ENCODE measurements at places on chromosomes 5 and 9. TPM values are rescaled to one million over a fixed set of nuclear protein-coding genes. Genes with fewer than 3 reads are reported as not detected.

- no peaks in the 10 kb centered on the region for H3K36me3 ChIP-seq
- H3K4me1 ChIP-seq = no peaks in the 10 kb centered on the region
- H3K4me3 ChIP-seq = no peak overlapping the region
- DNase-seq = no peak
Observed at GRCh38 chr9:73347720-73348119, 196.1 kb downstream of the ANXA1 start.

- H3K36me3 ChIP-seq = no peaks in the 10 kb centered on the region
- H3K27me3 ChIP-seq = no peaks in the 10 kb centered on the region
- no peak for DNase-seq
- no peaks in the 10 kb centered on the region for H3K4me1 ChIP-seq
- no peak overlapping the region for H3K4me3 ChIP-seq
Observed at GRCh38 chr5:5558638-5559527, 136.4 kb downstream of the ICE1 start.

DNA sequence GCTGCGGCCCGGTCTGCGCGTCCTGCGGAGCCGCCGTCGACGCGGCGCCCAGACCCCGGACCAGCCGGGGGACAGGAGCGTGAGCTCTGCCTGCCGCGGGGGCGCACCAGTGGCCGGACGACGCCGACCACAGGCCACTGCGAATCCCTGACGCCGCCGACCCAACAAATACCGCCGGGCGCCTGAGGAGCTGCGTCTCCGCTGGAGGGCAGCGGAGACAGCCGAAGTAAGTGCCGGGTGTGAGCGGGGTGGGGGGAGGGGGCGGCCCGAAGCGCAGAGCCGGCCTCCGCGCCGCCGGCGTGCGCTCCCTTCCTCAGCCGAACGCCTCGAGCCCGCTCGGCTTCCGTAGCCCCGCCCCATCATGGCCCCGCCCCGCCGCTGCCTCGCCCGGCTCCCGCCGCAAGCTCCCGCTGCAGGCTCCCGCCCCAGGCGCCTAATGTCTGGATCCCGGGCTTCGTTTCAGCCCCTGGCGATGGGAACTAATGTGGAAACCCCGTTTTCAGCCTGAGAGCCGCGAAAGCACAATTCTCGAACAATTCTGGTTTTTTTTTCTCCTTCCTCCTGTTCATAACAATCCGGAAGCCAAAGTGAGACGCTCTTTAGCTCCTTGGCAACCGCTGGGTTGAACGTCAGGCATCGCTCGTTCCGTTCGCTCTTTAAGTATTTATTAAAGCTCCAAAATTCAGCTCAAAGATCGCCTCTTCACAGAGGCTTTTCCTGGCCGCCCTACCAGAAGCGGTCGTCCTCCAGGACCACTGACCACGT, at the start of gene RFK:
RFK (minus strand) TSS at position 232 of the 765 bp plus-strand sequence. CDS start 255 bp downstream, outside the sequence.
- H3K27ac ChIP-seq = peak within 1 kb of the TSS; percentile 96
- H3K27me3 ChIP-seq = no peaks in the 10 kb centered on the region
- H3K4me1 ChIP-seq = peaks cover 14% of the 10 kb centered on the region

- no peaks in the 10 kb centered on the region for H3K27me3 ChIP-seq
- peak overlapping the region; percentile 84 for H3K27ac ChIP-seq
- H3K4me3 ChIP-seq = no peak overlapping the region
- peaks cover 25% of the 10 kb centered on the region for H3K4me1 ChIP-seq
Observed at GRCh38 chr9:97405551-97405950, 6.3 kb upstream of the TDRD7 start.

DNA sequence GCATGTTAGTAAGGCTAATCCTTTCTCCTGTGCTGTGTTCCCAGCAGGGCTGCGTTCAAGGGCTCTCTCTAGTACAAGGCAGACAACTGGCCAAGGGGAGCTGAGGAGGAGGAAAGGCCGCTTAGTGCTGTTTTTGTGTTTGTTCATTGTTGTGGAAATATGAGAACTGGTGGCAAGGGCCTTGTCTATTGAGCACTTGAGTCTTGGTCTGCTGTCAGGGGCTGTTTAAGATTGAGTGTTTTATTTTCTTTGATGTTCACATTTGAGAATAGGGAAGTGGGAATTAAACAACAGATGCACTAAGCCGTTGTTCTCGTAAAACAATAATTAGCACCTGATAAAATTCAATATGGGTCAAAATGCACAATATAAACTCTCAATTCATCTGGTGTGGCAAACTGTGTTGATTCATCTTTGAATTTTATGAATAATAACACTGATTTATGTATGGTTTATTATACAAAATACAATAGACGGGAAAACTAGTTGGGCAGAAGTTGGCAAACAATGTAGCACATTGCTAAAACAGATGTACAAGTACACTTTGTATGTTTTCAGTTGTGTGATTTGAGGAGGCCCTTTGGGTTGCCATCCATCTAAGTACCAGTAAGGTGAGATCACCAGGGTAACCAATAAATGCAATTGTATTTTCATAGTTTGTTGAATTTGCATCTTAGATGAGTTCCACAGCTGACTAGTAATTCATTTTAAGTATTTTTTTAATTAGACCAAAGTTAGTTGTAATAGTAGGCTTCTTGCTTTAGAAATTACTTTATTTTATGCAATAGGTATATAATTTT, 97.6 kb upstream of the GRHPR start:
- H3K27me3 ChIP-seq = no peaks in the 10 kb centered on the region
- H3K36me3 ChIP-seq = no peaks in the 10 kb centered on the region
- no peak for DNase-seq
- H3K27ac ChIP-seq = no peak overlapping the region
- no peak overlapping the region for H3K4me3 ChIP-seq
- H3K4me1 ChIP-seq = peaks cover 10% of the 10 kb centered on the region

GRCh38 chr9:136327304-136327974, at the start of gene GPSM1:
GPSM1 (plus strand) TSS chr9:136327539; CDS start chr9:136327696, 157 bp downstream.
- peak within 1 kb of the TSS; percentile 60 for H3K27ac ChIP-seq
- no peaks in the 10 kb centered on the region for H3K36me3 ChIP-seq
- H3K4me1 ChIP-seq = peaks cover 33% of the 10 kb centered on the region
- no peak for DNase-seq
- H3K4me3 ChIP-seq = peak within 1 kb of the TSS; percentile 54

DNA sequence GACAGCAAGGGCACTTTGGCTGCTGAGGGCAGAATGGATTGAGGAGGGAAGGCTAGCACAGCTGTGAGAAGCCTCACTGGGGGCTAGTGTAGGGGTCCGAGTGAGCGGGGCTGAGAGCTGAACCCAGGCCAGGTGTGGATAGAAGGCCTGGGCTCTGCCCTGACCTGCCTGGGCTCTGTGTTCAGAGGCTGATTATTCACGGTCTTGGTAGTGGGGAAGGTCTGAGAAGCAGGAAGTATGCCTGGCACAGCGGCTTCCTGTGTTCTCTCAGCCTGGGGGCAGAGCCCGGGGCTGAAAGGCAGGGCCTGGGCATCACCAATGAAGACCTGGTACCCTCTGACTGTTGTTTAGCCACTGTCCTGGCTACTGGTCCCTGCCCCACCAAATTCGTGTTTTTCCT, 136.4 kb upstream of the TBC1D2 start:
- no peaks in the 10 kb centered on the region for H3K4me1 ChIP-seq
- no peak overlapping the region for H3K27ac ChIP-seq
- no peaks in the 10 kb centered on the region for H3K36me3 ChIP-seq
- H3K27me3 ChIP-seq = no peaks in the 10 kb centered on the region

GRCh38 chr5:79297661-79298060, 61.7 kb downstream of the JMY start:
- H3K4me1 ChIP-seq = no peaks in the 10 kb centered on the region
- no peak for DNase-seq
- H3K4me3 ChIP-seq = no peak overlapping the region

GRCh38 chr9:12776513-12777055, 1.8 kb downstream of the LURAP1L start:
- H3K27ac ChIP-seq = peak overlapping the region; percentile 97
- H3K4me1 ChIP-seq = no peaks in the 10 kb centered on the region
- no peak for DNase-seq

DNA sequence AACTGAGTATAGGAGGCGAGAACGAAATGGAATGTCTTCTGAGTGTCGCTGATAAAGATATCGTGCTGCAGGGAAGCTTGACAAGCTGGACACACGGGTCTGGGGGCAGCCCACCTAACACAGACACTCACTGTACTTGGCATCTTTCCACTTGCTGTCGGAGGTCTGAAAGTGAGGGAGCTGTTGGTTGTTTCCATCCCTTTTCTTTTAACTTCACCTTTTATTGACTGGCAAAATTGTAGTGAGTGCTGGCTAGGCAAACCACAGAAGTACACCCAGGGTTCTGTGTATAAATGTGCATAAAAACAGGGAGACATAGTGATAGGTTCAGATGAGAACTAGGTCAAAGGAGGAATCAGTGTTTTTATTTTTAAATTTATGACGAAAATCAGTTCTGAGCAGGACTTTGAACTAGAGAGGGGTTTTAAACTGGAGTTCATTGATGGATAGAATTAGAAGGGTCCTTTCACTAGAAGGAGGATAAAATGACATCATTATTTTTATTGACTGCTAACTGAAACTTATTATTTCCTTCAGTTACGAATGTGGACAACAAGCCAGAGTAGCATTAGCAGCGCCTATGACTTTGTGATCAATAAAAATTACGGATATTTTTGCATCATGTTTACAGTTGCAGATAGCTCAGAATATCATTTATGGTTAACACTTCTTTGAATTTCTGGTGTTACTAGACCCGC, 817 bp downstream of the GAPVD1 start:
- peak overlapping the region; percentile 39 for H3K27ac ChIP-seq
- H3K27me3 ChIP-seq = no peaks in the 10 kb centered on the region
- H3K36me3 ChIP-seq = peaks cover 5% of the 10 kb centered on the region
- no peaks in the 10 kb centered on the region for H3K4me1 ChIP-seq

DNA sequence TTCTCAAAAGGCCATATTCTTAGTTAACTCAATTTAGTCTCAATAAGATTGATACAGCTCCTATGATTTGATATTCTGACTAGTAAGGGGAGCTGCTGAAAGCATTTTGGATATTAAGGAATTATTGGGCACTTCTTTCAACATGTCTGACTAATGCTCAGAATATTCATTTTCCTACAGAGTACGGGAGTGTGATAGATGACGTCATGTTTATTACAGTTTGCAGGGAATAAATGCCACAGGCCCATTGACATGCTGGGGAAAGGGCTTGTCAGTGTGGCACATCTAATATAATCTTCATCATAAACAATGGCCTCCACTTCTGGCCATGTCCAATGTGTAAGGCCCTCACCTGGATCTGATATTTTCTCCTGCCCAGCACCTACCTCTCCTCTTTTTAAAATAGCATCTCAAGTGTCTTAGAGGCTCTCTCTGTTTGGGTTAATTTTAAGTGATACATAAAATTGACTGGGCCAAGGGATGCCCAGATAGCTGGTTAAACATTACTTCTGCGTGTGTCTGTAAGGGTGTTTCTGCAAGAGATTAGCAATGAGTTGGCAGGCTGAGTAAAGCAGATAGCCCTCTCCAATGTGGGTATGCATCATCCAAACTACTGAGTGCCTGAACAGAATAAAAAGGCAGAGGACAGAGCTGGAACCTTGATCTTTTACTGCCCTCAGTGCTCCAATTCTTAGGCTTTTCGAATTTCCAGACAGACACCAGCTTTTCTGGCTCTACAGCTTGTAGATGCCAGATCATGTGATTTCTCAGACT, 99.3 kb downstream of the SLC24A2 start:
- H3K4me3 ChIP-seq = no peak overlapping the region
- no peaks in the 10 kb centered on the region for H3K27me3 ChIP-seq
- no peak overlapping the region for H3K27ac ChIP-seq
- H3K4me1 ChIP-seq = no peaks in the 10 kb centered on the region
- H3K36me3 ChIP-seq = no peaks in the 10 kb centered on the region
- no peak for DNase-seq

DNA sequence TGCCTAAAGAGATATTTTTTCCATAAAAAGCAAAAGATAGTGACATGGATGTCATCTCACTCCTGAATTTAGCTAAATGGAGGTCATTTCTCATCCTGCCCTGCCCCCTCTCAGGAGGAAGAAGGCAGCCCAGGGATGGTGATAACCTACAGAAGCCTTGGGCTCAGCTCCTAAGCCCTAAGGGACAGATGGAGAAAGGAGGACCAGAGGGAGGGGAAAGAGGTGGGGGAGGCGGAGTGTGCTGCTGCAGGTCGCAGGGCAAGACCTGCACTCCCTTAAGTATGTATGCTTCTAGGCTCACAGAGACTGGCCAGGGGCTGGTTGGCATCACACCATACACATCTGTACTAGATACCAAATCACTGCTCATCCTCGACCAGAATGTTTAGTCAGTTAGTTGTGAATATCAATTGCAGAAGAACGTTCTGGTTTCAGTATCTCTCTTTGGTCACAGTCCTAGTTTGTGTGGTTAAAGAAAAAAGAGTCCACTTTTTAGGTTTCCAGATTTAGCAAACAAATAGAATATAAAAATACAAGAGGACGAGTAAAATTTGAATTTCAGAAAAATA, 18.4 kb upstream of the CDKN2AIPNL start:
- DNase-seq = no peak
- no peaks in the 10 kb centered on the region for H3K27me3 ChIP-seq
- H3K4me3 ChIP-seq = no peak overlapping the region
- H3K36me3 ChIP-seq = no peaks in the 10 kb centered on the region

Gene CDX1
- polyA plus RNA-seq = 196 TPM

Gene SLCO6A1
- polyA plus RNA-seq = 0.13 TPM

Gene PLPP7
- 1.1 TPM for polyA plus RNA-seq

Gene EIF4E1B
- not detected for polyA plus RNA-seq
